ENCODE measurements at places on chromosomes 6 and 20.

GRCh38 chr6:53492860-53493634, 51.9 kb downstream of the GCLC start:
- peak; percentile 72 for DNase-seq

GRCh38 chr6:108074057-108074358, 533 bp downstream of the OSTM1 start:
- DNase-seq, result no peak

GRCh38 chr6:163712566-163712961, 298.0 kb downstream of the QKI start:
- DNase-seq, result no peak

- DNase-seq, result peak; percentile 12
These were observed 1.7 kb upstream of the AIG1 start for GRCh38 chr6:143058987-143059386.

DNA sequence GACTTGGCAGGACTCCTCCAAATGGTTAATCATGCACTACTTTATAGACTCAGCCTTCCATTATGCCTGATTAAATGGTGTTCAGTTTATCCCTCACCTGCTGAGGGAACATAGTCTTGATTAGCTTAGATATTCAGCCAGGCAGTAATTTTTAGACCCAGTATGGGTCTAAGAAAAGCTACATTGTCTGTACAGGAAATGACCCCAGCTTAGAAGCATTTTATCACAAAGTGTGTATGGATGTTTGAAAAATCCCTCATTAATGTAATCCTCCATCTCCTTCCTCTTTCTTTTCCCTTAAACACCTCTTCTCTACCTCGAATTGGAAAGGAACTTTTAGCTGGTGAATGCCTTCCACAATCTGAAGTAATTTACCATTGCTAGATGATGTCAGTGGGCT, 252.2 kb upstream of the BMP2 start:
- no peak for DNase-seq

DNA sequence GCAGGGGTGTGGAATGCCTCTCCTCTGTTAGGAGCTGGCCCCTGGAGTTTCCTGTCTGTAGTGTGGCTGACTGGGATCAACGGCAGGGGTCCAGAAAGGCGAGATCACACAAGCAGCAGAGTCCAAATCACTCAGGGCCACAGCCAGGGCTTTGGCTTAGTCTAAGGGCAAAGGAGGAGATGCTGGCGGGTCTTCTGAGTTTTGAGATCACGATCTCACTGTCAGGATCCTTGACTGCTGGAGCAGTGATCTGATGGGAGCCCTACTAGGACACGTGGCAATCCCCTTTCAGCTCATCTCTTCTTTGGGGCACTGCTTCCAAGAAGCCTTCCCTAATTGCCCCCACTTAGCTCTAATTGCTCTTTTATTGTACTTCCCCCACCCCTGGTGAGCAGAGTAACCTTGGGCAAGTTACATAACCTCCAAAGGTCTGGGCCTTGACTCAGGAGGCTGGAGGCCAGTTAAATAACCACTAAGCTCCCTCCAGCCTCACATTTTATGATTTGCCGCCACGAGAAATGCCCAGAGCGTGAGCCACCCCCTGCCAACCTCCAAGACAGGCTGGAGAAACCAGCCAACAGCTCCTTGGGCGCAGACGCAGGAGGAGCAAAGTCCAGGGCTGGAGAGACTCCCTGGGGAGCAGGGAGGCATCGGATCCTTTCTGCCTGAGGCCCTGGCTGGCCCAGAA, 12.0 kb downstream of the KCNK5 start:
- no peak for DNase-seq

- no peak for DNase-seq
These were observed 37.1 kb downstream of the GSTA2 start for GRCh38 chr6:52726193-52726542.

DNA sequence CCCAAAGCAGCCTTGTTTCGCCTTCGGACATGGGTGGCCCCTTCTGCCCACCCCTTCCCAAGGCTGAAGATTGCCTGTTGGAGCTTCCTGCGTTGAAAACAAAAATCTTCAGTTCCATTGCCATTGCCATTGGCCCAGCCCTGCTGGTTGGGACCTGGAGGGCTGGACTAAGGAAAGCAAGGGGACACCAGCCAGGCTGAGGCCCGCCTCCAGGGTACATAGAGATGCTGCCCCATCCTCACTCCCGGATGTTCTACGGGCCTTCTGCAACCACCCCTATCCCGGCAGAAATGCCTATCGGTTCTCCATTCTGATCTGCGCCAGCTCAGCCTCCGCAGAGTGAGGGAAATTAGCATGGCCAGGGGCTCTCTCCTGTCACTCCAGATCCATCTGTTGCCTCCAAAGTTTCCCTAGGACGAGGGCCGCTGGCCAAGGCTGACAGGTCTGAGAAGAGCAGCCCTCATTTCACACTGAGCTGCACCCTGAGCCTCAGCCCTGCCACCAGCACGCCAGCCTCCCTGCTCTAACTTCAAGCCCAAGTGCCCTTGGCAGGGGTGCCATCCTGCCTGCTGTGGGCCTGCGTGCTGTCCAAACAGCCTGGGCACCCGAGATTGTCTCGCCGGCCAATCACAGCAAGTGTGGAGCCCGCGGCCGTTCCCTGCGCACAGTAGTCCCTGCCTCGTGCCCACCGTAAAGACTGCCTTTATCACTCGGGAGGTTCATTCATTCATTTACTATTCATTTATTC, 13.4 kb upstream of the STX16 start:
- DNase-seq, result no peak

DNA sequence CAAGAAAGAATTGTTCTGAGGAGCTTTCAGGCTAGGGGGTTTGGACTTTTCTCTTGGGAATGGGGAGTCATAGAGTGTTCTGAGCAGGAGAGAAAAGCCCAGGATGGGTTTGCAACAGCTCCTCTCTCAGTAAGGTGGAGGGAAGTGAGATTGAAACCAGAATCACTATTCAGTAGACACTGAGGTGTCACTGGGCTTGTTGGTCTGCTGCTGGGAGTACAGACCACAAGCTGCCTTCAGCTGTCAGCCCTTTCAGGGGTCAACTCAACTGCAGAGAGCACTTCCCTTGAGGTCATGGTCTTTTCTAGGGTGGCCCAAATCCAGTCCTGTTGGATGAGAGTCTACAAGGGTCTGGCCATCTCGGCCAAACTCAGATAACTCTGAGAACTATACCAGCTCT, 12.9 kb upstream of the FOXA2 start:
- no peak for DNase-seq

GRCh38 chr20:18678549-18679419, 90.9 kb downstream of the DTD1 start:
- peak; percentile 84 for DNase-seq

DNA sequence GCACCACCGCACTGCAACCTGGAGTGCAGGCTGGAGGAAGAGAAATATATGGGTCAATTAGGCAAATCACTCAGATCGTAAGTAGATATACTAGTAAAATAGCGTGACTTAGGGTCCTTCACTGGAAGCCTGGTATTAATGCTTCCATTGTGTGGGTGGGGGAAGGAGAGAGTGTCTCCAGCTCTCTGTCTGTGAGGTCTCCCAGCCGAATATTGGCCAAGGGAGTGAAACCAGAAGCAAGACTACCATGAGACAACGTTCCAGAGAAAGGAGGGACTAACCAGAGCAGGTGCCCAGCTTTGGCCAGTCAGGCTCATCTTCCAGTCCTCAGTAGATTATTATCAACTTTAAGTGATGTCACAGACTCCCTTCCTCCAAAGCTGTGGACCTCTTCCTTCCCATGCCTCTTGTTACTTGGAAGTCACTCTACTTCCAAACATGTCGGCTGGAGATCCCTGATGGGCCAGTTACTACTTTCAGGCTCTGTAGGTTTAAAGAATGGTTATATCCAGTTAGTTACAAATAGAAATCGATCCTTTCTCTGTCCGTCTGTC, 28.8 kb downstream of the MTHFD1L start:
- DNase-seq, result no peak

DNA sequence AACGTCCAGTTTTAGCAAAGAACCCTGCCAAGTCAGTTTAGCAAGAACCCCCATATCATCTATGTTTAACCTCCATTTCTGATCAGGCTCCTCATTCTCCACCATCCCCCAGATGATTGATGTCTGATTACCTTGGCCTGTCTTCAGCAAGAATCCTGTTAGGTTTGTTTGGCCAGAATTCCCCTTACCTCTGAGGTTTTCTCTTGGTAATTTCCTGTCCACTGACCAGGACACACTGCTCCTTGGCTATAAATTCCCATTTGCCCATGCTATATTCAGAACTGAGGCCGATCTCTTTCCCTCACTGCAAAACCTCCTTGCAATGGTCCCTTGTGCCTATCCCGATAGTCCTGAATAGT, 27.0 kb downstream of the ZNF311 start:
- no peak for DNase-seq

DNA sequence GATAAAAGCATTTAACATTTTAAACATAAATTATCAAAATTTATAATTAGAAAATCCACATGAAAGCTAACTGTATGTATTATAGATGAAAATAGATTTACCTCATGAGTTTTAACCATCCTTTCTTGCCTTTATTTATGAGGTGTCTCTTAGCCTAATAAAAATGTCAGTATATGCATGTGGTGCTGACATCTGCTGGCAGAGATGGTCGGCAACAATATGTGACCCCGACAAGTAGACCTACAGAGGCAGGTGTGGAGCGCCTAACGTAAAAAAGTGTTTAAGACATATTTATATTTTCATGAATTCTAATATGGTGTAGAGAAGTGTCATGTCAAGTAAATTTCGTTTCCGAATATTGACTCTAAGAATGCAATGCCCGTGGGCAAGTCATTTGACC, 149.0 kb upstream of the FUT9 start:
- peak; percentile 1 for DNase-seq

GRCh38 chr6:44057238-44057930, 69.9 kb downstream of the MRPL14 start:
- no peak for DNase-seq

- DNase-seq, result peak; percentile 93
These were observed 98.5 kb downstream of the TFAP2A start for GRCh38 chr6:10316373-10316721.

DNA sequence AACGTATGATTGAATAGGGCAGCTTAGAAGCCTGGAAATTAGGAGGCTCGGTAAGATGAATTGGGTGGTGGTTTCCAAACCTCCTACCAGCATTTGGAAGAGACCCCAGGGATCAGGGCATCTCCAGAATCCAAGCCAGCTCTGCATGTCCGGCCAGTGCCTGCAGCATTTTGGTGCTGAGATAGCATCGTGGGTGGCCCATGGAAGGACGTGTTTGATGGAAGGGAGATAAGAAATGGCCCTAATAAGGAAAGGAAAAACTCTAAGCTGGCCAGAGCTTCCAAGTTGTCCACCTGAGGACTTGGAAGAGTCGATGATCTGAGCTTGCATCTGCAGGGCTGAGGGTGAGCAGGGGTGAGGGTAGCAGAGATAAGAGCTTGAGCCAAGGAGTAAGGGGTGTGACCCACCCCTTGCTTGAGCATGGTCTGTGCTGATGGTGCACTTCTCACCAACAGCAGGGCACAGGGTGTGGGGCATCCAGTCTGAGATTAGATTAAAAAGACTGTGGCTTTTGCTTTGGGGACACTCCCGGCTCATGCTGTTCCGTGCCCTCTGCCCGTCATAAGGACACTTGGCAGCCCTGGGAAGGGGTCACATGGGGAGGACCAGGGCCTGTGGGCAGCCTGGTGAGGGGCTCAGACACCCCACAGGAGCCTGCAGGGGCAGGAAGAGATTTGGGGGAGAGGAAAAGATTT, 213.2 kb downstream of the ERMARD start:
- DNase-seq, result no peak

DNA sequence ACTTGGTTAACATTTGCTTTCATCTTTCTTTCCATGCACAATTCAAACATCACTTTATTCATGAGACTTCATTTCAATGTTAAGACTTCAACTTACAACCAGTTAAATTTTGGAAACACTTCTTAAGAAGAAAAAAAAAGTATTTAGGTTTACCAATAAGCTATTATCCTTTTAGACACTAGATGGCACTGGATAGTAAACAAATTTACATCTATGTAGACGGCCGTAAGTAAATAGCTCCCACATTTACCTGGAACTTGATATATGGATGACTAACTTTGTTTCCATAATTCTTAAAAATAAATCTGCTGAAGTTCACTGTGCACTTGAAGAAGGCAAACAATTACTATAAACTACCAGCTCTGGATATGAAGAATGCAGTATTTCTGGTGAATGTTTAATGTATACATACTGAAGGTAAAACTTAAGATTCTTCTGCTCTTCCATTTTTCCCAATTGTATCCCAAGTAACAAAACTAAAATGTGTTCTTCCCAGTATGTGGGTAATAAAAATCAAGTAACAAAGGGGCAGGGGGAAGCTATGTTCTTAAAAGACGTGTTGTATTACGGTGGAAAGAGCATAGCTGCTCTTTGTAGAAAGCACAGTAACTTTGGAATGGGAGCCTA, 130.6 kb upstream of the C6orf118 start:
- peak; percentile 52 for DNase-seq

DNA sequence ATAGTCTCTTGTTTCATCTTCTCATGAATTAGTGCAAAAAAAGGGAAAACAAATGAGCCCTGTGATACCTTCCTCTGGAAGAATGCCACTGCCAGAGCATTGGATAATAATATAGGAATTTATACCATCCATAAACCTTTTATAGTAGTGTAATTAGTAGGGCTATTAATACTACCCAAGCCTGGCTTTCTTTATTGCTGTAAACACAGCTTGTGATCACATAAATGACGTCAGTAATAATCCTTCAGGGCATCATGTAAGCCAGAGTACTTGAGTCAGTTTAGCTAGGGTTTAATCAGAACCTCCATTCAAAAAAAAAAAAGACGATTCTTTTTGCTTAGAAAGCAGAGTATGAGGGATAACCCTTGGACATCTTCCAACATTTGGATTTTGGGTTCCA, 264.8 kb downstream of the SLC35F1 start:
- no peak for DNase-seq

GRCh38 chr6:30876039-30876730, 8.1 kb upstream of the DDR1 start:
- DNase-seq, result peak; percentile 88

DNA sequence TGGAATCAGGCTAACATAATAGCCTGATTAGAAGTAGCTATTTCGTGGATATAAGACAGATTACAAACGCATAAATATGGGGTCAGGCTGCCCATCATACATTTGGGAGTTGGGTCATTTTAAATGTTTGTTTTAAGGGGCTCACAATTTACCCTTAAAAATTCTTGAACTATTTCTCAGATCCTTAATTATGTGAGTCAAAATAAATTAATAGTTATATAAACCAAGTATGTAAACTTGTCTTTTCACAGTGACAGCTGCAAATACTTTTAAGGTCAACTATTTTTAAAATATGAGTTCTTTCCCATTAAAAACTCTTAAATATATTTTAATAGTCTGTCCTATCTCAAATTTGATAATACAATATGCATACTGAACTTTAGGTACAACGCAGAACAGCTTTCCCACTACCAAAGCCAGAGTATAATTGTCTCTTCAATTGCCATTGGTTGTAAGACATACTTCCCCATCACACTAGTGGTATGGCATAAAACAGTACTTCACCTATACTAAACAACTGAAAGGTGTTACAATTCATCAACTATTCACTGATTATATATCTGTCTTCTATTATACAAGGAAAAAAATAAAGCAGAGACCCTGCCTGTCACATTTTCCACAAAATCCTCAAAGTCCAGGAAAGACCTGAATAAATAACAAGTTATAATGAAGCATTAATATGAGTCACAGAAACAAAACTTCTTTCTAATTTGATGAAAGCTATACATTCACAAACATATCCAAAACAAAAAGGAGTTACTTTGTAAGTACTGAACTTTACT, 80.8 kb upstream of the COL21A1 start:
- no peak for DNase-seq

GRCh38 chr6:39664173-39664572, 61.0 kb downstream of the KIF6 start:
- DNase-seq, result no peak
